ENCODE measurements at places on chromosomes 7 and 10. TPM values are rescaled to one million over a fixed set of nuclear protein-coding genes. Genes with fewer than 3 reads are reported as not detected.
A peak's percentile ranks its signal among the peaks of the same experiment; 100 is the strongest.

DNA sequence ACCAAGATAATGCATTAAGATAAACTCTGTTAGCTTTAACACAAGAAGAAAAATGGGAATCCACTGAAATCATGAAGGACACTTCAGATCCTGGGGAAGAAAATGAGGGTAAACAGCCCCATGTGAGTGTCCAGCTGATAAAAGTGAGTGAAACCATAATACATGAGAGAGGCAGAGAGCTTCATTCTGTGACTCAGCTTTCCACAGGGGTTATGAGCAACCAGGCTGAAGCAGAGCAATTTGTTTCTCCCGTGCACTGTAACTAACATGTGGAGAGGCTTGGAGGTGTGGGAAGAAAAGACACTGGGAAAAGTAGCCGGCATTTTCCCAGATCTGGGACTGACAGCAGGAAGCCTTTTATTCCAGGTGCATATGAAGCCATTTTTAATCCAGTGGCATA lies 971.7 kb downstream of the ANKRD7 start:
- H3K4me1 ChIP-seq, result no peaks in the 10 kb centered on the region
- no peaks in the 10 kb centered on the region for H3K36me3 ChIP-seq
- H3K27ac ChIP-seq, result no peak overlapping the region
- no peak overlapping the region for H3K4me3 ChIP-seq
- DNase-seq, result no peak

- H3K27ac ChIP-seq, result no peak overlapping the region
- H3K27me3 ChIP-seq, result no peaks in the 10 kb centered on the region
- H3K36me3 ChIP-seq, result no peaks in the 10 kb centered on the region
- H3K4me1 ChIP-seq, result no peaks in the 10 kb centered on the region
Measured at GRCh38 chr10:68442971-68443370, 28.8 kb downstream of the DNA2 start.

- H3K4me3 ChIP-seq, result no peak overlapping the region
- H3K4me1 ChIP-seq, result 0 out of 2 replicates have a peak, but pooled peaks cover 6% of the 10 kb centered on the region
Measured at GRCh38 chr10:22570733-22571430, 143.5 kb downstream of the PIP4K2A start.

DNA sequence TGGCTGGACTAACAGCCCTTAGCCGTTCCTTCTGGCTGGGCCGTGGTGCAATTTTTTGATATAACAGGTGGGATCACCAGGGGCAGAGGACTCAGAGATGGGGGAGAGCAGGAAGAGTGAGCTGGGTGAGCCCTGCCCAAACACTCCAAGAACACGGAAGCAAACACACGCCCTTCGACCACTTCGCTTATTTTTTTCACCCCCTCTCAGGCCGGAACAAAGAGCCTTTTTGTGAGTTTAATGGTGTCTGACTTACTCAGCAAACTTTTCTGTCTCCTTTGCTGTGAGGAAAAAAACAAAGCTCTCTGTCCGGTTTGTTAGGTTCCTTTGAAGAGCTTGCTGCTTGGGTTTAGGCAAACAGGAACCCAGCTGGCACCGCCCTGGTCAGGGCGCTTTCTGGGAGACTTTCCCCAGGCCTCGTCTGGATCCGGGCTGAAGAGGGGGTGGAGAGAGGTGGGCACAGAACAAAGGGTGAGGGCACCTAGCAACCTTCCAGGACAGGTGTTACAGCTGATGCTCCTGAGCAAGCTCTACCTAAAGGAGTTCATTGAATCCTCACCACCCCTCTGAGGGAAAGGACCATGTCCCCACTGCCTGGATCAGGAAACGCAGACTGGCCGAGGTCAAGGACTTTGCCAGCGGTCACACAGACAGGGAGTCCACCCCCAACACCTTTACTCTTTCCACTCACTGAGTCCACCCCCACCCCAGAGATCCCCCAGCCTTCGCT lies 23.3 kb downstream of the CALML3 start:
- H3K4me3 ChIP-seq, result no peak overlapping the region
- no peaks in the 10 kb centered on the region for H3K36me3 ChIP-seq
- peaks cover 7% of the 10 kb centered on the region for H3K4me1 ChIP-seq
- no peak overlapping the region for H3K27ac ChIP-seq
- DNase-seq, result no peak
- H3K27me3 ChIP-seq, result no peaks in the 10 kb centered on the region

DNA sequence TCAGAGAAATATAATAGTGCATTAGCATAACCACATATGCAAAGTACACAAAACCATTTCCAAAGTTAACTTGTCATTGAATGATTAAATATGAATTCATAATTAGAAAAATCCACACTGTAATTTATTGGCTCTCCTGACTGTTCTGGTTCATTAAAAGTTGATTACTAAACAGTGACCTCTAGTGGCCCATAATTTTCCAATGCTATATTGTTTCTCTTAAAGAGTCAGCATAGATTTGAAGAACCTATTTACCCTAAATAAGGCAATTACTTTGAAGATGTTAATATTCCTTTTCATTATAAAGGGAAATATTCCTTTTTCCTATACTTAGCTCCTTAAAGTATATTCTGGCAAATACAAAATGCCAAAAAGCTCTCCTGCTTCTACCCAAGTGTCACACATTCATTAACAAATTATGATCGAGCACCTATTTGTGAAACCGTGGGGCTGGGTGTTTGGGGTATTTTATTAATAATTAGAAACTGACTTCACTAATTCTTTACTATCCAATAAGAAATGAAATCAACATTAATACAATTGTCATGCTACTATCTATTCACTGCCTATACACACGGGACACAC lies 86.2 kb downstream of the HIBADH start:
- H3K4me1 ChIP-seq, result peaks cover 16% of the 10 kb centered on the region
- H3K27me3 ChIP-seq, result no peaks in the 10 kb centered on the region
- DNase-seq, result peak; percentile 45
- H3K36me3 ChIP-seq, result no peaks in the 10 kb centered on the region
- H3K27ac ChIP-seq, result no peak overlapping the region

GRCh38 chr7:155372782-155373358 lies 75.2 kb downstream of the INSIG1 start:
- H3K36me3 ChIP-seq, result peaks cover 4% of the 10 kb centered on the region
- DNase-seq, result no peak
- no peak overlapping the region for H3K27ac ChIP-seq
- H3K4me3 ChIP-seq, result peak overlapping the region; percentile 56

DNA sequence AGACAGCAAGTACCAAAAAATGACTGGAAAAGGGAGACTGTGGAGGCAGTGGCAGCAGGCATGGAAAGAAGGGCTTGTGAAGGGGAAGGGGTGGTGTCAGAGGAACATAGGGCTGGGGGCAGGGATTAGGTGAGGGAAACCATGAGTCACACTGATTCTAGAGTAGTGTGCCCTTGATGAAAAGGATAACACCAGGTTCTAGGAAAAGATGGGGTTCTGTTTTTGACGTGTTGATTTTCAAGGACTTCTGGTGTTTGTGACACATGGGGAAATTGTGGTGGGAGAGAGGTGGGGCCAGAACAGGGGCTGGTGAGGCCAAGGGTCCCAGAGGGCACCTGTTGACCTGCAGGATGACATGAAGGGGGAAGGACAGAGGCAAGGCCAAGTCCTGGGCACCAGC lies 57.1 kb downstream of the FIGNL1 start:
- H3K27me3 ChIP-seq, result peaks cover 9% of the 10 kb centered on the region
- no peaks in the 10 kb centered on the region for H3K36me3 ChIP-seq
- H3K27ac ChIP-seq, result no peak overlapping the region
- no peak overlapping the region for H3K4me3 ChIP-seq
- no peaks in the 10 kb centered on the region for H3K4me1 ChIP-seq
- DNase-seq, result no peak

DNA sequence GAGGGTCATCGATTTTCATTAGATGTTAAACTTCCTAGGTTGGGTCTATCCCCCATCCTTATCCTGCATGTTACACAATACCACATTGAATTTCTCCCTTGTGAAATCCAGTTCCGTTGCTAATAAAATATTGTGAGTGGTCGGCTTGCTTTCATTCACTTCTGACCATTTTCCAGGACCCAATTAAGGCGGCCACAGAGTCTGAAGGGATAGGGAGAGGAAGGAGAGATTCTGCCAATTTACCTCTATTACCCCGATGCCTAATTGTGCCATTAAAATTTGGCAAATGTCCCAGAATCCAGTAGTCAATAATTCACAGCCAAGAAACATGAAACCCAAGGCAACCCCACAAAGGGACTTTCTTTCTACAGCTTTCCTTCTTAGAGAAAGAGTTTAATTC lies 129.9 kb downstream of the IPMK start:
- no peaks in the 10 kb centered on the region for H3K4me1 ChIP-seq
- H3K27me3 ChIP-seq, result peaks cover 18% of the 10 kb centered on the region
- no peak for DNase-seq

DNA sequence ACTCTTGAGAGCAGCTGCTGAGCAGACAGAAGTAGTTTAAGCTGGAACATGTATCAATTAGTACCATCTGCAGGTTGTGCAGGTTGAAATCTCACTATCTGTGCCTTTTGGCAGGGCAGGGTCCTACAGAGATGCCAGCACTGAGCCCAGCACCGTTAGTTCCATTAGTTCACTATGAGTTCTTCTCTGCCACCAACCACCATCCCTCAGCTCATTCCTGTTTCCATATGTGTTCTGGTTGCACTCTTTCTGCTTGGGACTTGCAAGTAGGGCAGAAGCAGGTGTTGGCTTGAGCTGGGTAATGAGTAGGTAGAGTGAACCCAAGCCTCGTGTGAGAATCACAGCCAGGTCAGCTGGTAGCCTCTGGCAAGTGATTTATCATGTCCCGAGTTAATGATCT lies 2.8 kb downstream of the SMO start:
- H3K36me3 ChIP-seq, result no peaks in the 10 kb centered on the region
- DNase-seq, result no peak
- no peak overlapping the region for H3K27ac ChIP-seq
- peaks cover 47% of the 10 kb centered on the region for H3K27me3 ChIP-seq
- no peak overlapping the region for H3K4me3 ChIP-seq

The SLC13A1 gene
- not detected for total RNA-seq

The LRIT1 gene
- total RNA-seq, result not detected

The CACNA2D1 gene
- total RNA-seq, result 33.5 TPM

The SPDYE1 gene
- not detected for total RNA-seq

The SEMA3A gene
- 63.4 TPM for total RNA-seq

The PRKRIP1 gene
- 22.7 TPM for total RNA-seq

The SPDYE5 gene
- not detected for total RNA-seq

All from HFFc6 (cell line).